Fibroblast of villous mesenchyme (primary cell): ENCODE measurements at places on chromosomes 7 and 10. TPM values are rescaled to one million over a fixed set of nuclear protein-coding genes. Genes with fewer than 3 reads are reported as not detected.

The CPN1 gene
- total RNA-seq: not detected in 2 replicates

The IL2RA gene
- total RNA-seq: under 0.01 TPM in 1 of 2 replicates, not detected in the other

The METTL27 gene
- 1.6 and 2.6 TPM in 2 replicates for total RNA-seq

The ADAP1 gene
- total RNA-seq: 1.3 and 2.3 TPM in 2 replicates

The PTF1A gene
- total RNA-seq: not detected in 2 replicates

The C10orf143 gene
- total RNA-seq: under 0.01 and 1.3 TPM in 2 replicates
